ENCODE measurements at places on chromosomes 5 and 9. TPM values are rescaled to one million over a fixed set of nuclear protein-coding genes. Genes with fewer than 3 reads are reported as not detected.

- no peaks in the 10 kb centered on the region for H3K27me3 ChIP-seq
- no peak overlapping the region for H3K4me3 ChIP-seq
- no peaks in the 10 kb centered on the region for H3K36me3 ChIP-seq
- peaks cover 17% of the 10 kb centered on the region for H3K4me1 ChIP-seq
Observed at GRCh38 chr9:89323390-89323789, 5.1 kb downstream of the SECISBP2 start.

- H3K27ac ChIP-seq = peak overlapping the region; percentile 65
- peaks cover 20% of the 10 kb centered on the region for H3K4me1 ChIP-seq
- no peak for DNase-seq
- no peaks in the 10 kb centered on the region for H3K27me3 ChIP-seq
- H3K4me3 ChIP-seq = no peak overlapping the region
Observed at GRCh38 chr5:2753452-2754420, 2.3 kb upstream of the IRX2 start.

- no peak for DNase-seq
- no peak overlapping the region for H3K4me3 ChIP-seq
- H3K4me1 ChIP-seq = no peaks in the 10 kb centered on the region
- H3K27me3 ChIP-seq = no peaks in the 10 kb centered on the region
- no peak overlapping the region for H3K27ac ChIP-seq
Observed at GRCh38 chr9:38117651-38118050, 48.6 kb upstream of the SHB start.

The MAP1B gene
- 0.77 TPM for total RNA-seq

The PLPP7 gene
- 0.11 TPM for total RNA-seq

DNA sequence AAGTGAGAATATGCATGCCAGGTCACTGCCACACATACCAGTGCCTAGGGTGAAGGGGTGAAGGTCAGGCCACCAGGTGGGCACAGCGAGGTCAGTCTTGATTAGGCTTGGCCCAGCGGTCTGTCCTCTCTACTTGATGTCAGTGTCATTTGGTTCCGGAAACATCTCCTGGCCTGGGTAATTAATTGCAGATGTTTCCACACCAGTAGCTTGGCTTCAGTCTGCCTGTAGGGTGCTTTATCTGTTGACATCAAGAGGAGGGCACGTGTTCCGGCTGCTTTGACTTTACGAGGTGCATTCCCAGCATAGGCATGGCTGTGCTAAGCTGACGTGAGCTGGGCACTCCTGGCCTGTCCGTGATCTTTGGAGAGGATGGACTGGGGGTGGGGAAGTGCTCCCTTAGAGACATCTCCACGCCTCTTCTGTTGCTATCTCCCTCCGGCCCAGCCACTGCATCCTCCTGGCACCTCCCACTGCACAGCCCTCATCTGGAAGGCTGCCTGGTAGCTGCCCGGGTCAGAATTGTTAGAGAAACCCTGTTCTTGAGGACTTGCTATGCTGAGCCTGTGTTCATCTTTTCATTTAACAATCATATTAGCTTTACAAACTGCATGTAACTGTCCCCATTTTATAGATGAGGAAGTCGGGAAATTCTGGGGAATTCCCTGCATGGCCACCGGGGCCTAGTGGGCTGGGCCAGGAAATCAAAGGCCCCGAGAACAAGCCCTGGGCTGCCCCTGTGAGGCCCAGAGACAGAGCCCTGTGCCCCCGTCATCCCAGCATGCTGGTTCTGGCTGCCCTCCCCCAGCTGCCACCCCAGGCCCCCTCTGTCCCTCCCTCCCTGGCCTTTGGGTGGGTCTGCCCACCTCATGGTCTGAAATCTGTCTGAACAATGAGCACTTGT is 29.1 kb downstream of the JADE2 start:
- DNase-seq = no peak
- no peak overlapping the region for H3K27ac ChIP-seq

DNA sequence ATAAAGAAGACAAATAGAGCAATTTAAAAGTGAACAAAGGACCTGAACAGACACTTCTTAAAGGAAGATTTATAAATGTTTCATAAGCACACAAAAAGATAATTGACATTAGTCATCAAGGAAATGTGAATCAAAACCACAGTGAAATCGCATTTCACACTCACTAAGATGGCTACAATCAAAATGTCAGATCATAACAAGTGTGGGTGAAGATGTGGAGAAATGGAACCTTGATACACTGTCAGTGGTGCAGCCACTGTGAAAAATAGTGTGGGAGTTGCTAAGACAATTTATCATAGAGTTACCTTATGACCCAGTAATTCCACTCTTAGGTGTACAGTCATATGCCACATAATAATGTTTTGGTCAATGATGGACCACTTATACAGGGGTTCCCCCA is 54.5 kb upstream of the HTR4 start:
- H3K4me3 ChIP-seq = no peak overlapping the region
- no peak for DNase-seq
- H3K27me3 ChIP-seq = no peaks in the 10 kb centered on the region
- H3K4me1 ChIP-seq = no peaks in the 10 kb centered on the region
- H3K27ac ChIP-seq = no peak overlapping the region

DNA sequence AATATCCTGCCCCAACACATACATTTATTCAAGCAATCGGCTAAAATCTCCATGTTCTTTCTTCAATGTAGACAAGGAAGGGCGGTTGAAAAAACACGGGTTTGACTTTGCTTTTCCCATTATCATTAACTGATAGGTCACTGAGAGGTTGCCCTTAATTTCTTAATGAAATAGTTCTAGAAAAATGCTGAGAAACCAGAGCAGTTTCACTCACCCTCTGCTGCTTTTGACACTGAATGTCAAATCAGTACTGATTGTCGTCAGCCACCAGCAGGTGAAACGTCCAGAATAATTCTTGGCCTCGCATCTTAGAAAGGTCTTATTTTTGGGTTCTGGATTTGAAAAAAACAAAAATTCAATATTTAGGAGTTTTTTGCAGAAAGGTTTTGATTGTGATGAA is 8.1 kb downstream of the IL12B start:
- H3K36me3 ChIP-seq = no peaks in the 10 kb centered on the region
- no peak overlapping the region for H3K4me3 ChIP-seq
- no peak overlapping the region for H3K27ac ChIP-seq
- no peaks in the 10 kb centered on the region for H3K27me3 ChIP-seq
- DNase-seq = no peak

The TMC1 gene
- not detected for total RNA-seq

The ANKDD1B gene
- total RNA-seq = 0.88 TPM

DNA sequence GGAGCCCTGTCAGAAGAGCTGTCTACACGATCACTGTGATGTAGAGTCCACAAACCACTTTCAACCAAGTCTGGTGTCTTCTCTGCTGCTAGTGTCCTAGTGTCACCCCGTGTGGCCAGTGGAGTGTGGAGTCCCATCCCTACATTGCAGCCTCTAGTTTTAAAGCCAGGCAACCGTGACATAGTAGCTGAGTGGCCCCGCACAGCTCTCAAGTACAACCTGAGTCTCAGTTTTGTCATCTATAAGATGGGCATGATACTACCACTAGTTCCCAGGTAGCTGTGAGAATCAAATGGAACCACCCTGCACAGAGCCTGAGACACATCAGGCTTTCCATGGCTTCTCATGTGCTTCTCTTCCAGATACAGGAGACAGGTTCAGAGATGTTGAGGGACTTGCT is 43.2 kb upstream of the AKNA start:
- DNase-seq = no peak
- H3K4me1 ChIP-seq = no peaks in the 10 kb centered on the region
- H3K4me3 ChIP-seq = no peak overlapping the region

DNA sequence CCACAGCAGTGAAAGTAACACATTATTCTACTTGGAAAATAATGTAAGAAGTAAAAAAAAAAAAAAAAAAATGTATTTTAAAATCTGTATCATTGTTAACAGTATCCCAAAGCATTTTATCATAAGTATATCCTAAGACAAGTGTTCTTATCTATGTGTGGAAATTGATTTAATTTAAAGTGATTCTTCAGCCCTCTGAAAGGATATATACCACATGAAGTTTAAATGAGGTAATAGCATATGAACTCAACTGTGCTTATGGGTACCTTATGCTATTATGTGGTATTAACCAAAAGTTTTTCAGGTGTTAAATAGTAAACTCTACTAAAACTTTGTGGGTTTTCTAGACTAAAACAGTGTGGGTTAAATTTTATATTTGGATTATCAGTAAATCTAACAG is 2.8 kb upstream of the SECISBP2 start:
- H3K4me3 ChIP-seq = no peak overlapping the region
- H3K27ac ChIP-seq = no peak overlapping the region
- no peaks in the 10 kb centered on the region for H3K36me3 ChIP-seq
- no peaks in the 10 kb centered on the region for H3K27me3 ChIP-seq
- DNase-seq = no peak

The CAMK4 gene
- not detected for total RNA-seq

DNA sequence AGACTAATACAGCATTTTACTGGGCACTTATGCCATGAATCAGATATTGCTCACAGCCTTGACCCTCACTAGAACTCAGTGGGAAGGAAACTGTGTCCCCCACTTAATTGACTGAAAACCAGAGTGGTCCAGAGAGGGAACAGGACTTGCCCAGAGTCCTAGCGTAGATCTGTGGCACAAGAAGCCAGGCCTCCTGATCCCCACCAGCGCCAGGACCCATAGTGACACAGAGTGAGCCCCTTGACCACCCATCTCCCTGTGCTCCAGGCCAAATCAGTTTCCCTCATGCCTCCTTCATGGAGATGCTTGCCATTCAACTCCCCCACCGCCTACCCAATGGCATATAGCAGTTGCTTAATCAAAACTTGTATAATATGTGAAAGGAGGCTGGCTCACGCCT is 8.3 kb downstream of the KIF12 start:
- no peak overlapping the region for H3K4me3 ChIP-seq
- H3K4me1 ChIP-seq = no peaks in the 10 kb centered on the region

DNA sequence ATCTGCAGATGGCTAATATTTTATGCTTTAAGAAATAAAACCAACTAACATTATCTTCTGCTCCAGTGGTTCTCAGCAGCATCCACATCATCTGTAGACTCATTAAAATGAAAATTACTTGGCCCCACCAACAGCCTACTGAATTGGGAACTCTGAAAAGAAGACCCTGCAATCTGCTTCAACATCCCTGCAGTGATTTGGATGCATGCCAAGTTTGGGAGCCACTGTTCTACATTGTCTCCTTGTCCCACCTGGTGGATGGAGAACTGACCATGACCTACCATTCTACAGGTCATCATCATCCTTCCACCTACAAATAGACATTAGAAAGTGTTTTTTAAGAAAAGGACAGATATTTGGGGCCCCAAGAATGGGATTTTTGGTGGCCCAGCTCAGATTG is 71.1 kb downstream of the ACER2 start:
- DNase-seq = no peak
- H3K27ac ChIP-seq = no peak overlapping the region
- H3K27me3 ChIP-seq = no peaks in the 10 kb centered on the region
- no peaks in the 10 kb centered on the region for H3K36me3 ChIP-seq
- H3K4me3 ChIP-seq = no peak overlapping the region

The TMEM215 gene
- not detected for total RNA-seq

GRCh38 chr5:74054139-74054538 is 428.1 kb downstream of the ARHGEF28 start:
- H3K4me1 ChIP-seq = no peaks in the 10 kb centered on the region
- H3K4me3 ChIP-seq = no peak overlapping the region
- H3K27me3 ChIP-seq = no peaks in the 10 kb centered on the region
- no peak overlapping the region for H3K27ac ChIP-seq
- DNase-seq = no peak
- no peaks in the 10 kb centered on the region for H3K36me3 ChIP-seq

DNA sequence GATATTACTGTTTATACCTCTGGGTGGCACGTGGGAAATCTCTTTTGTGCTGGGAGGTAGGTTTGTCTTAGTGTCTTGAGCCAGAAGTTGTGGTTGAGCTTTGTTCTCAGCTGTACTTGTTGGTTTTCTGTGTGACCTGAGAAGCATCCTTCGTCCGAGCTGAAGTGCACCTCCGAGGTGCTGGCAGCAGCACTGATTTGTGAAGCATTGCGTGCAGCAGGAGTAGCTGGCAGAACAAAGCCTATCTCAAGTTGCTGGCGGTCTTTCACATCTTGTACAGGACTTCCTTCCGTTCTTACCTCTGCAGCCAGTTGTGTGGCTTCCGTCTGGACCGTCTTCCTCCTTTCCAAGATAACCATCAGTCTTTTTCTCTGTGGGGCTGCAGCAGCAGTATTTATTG is 4.3 kb downstream of the PRRC2B start:
- no peak overlapping the region for H3K27ac ChIP-seq
- no peaks in the 10 kb centered on the region for H3K36me3 ChIP-seq
- no peaks in the 10 kb centered on the region for H3K27me3 ChIP-seq
- H3K4me3 ChIP-seq = no peak overlapping the region
- H3K4me1 ChIP-seq = peaks cover 30% of the 10 kb centered on the region
- DNase-seq = no peak

The GAPVD1 gene
- 66.2 TPM for total RNA-seq

- H3K27ac ChIP-seq = no peak overlapping the region
- H3K4me3 ChIP-seq = no peak overlapping the region
- no peaks in the 10 kb centered on the region for H3K36me3 ChIP-seq
- peaks cover 44% of the 10 kb centered on the region for H3K4me1 ChIP-seq
Observed at GRCh38 chr9:6894135-6894534, 136.4 kb downstream of the KDM4C start.

DNA sequence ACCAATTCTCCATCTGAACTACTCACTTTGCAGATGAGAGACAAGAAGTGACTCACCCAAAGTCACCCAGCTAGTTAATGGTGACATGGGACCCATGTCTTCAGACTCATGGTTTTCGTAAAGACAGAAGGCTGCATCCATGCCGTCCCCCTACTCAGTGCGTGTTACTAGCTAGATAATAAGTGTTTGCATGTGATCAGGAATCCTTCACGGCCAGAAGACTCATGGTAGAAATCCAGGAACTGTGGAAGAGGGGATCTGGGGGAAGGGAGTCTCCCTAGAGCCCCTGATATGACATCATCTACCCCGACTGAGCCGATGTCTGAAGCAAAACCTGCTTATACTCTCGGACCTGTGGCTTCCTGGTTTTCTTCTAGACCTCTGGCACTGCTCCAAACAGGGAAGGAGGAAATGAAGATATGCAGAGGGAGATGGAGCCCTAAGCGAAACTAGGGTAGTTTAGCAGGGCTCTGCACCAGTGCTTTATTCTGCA is 3.3 kb downstream of the RNF183 start:
- no peak for DNase-seq
- no peaks in the 10 kb centered on the region for H3K27me3 ChIP-seq
- no peaks in the 10 kb centered on the region for H3K36me3 ChIP-seq
- H3K4me1 ChIP-seq = peaks cover 14% of the 10 kb centered on the region
- no peak overlapping the region for H3K27ac ChIP-seq

- no peak overlapping the region for H3K4me3 ChIP-seq
- H3K27me3 ChIP-seq = no peaks in the 10 kb centered on the region
- H3K36me3 ChIP-seq = no peaks in the 10 kb centered on the region
- H3K27ac ChIP-seq = no peak overlapping the region
- no peaks in the 10 kb centered on the region for H3K4me1 ChIP-seq
Observed at GRCh38 chr9:132755096-132755495, 84.8 kb downstream of the GTF3C4 start.

GRCh38 chr5:135861641-135862040 is 27.2 kb downstream of the SLC25A48 start:
- no peak for DNase-seq
- H3K36me3 ChIP-seq = no peaks in the 10 kb centered on the region
- no peak overlapping the region for H3K27ac ChIP-seq
- no peaks in the 10 kb centered on the region for H3K27me3 ChIP-seq
- H3K4me1 ChIP-seq = no peaks in the 10 kb centered on the region

The CCNO gene
- 3.9 TPM for total RNA-seq
